Stimulated activated CD4-positive, alpha-beta T cell treated with anti-CD3 and anti-CD28 coated beads, Interleukin-15, amount 100 ng/mL, for 48 hours (primary cell): ENCODE measurements at places on chromosomes 5 and 9.

DNA sequence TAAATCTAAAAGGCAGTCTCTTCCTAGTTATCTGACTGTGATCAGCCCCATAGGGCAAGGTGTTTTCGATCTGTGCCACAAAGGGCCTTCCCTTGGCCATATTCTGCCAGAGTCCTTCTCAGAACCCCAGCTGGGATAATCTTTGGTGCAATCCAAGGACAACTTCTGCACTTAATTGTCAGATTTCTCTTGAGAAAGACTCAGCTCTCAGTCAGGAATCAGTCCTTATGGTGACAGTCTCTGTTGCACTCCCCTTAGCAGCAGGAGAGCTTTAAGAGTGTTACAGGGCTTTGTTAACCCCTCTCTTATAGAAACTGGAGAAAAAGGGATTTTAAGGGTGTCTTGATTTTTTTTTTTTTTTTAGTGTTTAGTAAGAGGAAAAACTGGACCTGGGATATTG, 15.4 kb upstream of the RFX3 start:
- DNase-seq, result no peak

- DNase-seq, result no peak
Measured at GRCh38 chr9:78746010-78746409, 449.1 kb downstream of the PSAT1 start.

GRCh38 chr9:88996921-88997235, 5.6 kb downstream of the S1PR3 start:
- no peak for DNase-seq

DNA sequence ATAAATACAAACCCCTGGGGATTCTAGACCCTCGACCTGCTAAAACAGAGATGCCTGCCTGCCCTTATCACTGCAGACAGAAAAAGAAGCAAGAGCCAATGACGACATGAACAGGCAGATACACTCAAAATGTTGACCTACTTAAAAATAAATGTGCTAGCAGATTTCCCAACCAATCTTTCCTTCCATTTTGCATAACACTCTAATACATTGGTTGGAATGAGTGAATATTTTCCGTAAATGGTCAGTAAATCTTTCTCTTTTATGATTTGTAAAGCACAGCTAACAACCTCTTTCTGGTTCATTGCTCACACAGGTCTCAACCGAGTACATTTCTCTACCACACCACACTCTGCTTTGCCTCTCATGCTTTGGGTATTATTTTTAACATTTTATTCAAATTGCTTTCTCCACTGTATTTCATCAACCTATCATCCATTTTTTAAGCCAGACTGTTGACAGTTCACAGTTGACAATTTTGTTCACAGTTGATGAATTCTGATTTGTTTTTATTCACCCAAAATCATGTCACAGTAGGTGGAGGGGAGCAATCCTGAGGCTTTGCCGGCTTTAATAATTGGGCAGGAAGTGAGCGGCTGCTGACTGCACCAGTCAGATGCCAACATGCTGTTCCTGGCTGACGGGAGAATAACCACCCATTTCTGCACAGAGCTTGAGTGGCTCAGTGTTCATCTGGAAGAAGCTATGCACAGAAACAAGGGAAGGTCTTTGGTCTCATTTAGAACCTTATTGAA, 426.6 kb downstream of the SPOCK1 start:
- no peak for DNase-seq

DNA sequence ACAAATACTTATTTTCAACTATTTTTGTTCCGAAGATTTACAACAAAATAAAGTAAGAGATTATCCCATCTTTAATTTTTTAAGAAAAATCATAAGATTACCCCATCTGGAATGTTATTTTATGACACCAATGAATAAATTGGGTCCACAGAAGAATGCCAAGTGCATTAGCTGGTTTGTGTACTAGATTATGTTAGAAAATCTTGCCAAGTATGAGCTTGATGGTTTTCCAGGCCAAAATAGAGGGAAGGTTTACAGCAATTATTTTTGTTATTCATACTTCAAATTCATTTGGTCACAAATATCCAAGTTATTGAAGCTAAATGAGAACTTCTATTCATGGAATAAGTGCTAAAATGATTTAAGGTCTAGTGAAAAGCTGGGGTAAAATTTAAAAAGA, 109.4 kb upstream of the DMRTA1 start:
- no peak for DNase-seq

- DNase-seq, result no peak
Measured at GRCh38 chr9:136020206-136020605, 59.0 kb upstream of the UBAC1 start.

GRCh38 chr9:138044485-138045383, 167.2 kb downstream of the CACNA1B start:
- DNase-seq, result no peak

GRCh38 chr9:70983723-70984295, 137.6 kb downstream of the TRPM3 start:
- DNase-seq, result no peak

DNA sequence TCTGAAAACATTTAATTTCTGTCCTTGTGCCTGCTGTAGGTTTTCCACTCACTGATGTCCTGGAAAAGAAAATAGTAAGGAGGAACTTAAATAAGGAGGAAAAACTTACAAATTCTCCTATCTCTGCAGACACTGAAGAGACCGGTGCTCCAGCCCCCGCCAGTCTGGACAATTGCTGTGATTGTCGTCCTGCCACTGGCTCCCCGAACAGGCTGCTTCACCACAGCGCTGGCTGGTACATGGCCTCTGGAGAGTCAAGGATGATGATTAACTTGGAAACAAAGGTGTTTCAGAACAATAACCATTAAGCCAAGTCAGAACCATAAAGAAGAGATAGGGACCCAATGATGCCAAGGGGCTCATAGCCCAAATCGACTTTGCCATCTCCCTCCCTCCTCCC, 7.3 kb downstream of the PLAC8L1 start:
- DNase-seq, result no peak

GRCh38 chr9:2424619-2425033, 197.0 kb upstream of the VLDLR start:
- DNase-seq, result no peak

DNA sequence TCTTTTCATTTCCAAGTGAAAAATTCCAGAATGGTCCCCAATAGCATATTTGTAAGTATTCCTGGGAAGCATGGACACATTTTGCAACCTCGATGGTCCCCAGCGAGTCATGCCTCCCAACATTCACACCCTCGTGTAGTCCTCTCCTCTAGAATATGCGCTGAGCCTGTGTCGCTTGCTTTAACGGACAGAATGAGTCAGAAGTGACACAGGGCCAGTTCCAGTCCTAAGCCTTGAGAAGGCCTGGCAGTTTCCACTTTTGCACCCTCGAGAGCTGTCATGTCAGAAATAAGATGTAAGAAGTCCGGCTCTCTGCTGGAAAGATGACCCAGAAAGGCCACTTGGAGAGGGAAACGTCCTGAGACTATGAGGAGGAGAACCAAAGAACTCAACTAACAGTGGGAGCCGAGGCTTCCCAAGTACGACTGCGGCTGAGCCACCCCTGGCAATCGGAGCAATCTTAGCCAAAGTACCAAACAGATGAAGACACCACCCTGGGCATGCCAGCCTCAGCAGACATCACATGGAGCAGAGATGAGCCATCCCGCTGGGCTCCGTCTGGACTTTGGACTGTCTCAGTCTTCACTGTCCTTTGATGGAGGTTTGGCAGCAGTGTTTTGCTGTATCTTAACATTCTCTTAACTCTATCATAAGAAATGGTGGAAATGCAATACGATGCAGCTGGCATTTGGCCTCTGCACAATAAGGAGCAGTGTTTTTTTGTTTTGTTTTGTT, 42.6 kb upstream of the GFPT2 start:
- no peak for DNase-seq

- DNase-seq, result no peak
Measured at GRCh38 chr9:129567842-129568559, 52.9 kb downstream of the C9orf50 start.

DNA sequence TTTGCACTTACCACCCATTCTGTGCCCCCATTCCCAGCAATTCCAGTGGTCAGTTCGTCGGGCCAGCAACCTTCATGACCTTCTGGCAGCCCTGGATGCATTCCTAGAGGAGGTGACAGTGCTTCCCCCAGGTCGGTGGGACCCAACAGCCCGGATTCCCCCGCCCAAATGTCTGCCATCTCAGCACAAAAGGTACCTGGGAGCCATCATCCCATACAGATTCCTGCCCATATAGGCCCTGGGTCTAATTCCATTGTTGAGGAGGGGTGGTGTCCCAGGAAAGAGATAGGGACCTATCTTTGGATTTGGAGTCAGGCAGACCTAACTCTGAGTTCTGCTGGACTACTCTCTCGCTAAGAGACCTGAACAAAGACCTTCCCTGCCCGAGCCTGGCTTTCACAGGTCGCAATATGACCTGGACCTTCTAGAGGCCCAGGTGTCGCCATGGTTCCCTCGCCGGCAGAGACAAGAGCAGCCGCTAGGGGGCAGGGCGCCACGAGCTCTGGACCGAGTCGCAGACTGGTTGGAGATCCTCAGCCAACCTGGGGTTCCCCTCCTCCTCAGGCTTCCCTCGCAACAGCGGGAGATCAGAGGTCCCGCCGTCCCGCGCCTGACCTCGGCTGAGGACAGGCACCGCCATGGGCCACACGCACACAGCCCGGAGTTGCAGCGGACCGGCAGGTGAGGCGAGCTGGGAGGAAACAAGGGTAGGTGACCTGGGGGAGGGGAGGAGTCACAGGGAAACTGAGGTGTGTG, 3.1 kb downstream of the SLC4A9 start:
- peak; percentile 71 for DNase-seq

GRCh38 chr9:7229571-7229970, 471.8 kb downstream of the KDM4C start:
- DNase-seq, result no peak

- DNase-seq, result no peak
Measured at GRCh38 chr5:132372127-132372526, 2.6 kb downstream of the SLC22A5 start.

- no peak for DNase-seq
Measured at GRCh38 chr9:4114569-4115505, 185.0 kb downstream of the GLIS3 start.

DNA sequence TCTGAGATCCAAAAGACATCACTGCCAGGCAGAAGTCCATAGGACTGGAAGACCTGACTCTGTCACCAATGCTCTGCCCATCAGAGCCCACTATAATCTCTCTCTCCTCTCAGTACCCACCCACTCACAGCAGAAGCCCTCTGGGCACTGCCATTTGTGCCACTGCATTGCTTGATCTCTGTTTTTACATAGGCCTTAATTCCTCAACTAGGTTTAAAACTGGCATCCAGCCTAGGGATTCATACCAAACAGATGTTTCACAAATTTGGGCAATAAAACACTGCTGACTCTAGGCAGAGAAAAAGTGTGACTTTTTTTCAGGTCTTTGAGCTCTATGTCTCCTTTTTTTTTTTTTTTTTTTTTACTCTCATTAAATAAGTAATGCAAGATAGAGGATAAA, 91.1 kb upstream of the RANBP3L start:
- DNase-seq, result no peak

- DNase-seq, result no peak
Measured at GRCh38 chr5:93069276-93069675, 511.7 kb downstream of the NR2F1-AS1 start.

GRCh38 chr5:139425497-139425896, 13.8 kb downstream of the DNAJC18 start:
- DNase-seq, result no peak

DNA sequence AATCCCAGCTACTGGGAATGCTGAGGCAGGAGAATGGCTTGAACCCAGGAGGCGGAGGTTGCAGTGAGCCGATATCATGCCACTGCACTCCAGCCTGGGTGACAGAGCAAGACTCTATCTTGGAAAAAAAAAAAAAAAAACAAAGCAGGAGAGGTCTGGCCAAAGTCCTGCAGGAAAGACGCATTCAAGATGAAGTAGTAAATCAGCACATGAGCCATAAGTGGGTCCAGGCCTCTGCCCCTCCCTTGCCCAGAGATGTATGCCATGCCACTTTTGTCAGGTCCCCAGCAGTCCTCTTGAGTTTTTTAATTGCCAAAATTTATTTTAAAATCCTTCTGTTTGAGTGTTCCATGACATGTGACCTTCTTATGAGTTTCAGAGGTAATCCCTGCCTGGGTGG, 8.5 kb upstream of the PHF19 start:
- no peak for DNase-seq

DNA sequence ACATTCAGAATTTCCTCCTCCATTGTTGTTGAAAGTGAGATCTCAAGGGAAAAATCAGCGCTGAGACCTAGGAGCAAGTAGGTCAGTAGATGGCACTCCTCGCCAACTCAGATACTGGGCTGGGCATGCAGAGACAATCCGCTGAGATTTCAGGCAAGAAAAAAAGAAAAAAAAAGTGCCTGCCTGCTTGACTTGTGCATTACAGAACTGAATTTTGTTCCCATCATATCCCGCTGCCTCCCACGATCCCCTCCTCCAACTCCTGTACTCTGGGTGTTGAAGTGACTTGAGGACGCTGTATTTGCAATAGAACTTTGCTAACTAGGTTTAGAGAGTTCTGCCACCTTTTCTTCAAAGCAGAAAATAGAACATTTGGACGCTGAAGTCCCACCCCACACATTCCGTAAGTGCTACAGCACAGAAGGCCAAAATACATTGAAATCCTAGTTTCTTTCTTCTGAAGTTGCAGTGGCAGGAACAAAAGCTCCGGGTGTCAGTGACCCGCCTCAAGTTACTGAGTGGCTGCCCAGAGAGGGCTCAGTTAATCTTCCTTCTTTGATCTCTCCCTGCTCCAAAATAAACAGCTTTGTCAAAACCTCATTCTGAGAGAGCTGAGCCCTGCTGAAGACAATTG, 265.8 kb downstream of the MLLT3 start:
- peak; percentile 18 for DNase-seq

GRCh38 chr5:94632024-94632423, 13.6 kb downstream of the SLF1 start:
- no peak for DNase-seq

- DNase-seq, result no peak
Measured at GRCh38 chr5:151270599-151270998, 17.6 kb downstream of the GM2A start.

DNA sequence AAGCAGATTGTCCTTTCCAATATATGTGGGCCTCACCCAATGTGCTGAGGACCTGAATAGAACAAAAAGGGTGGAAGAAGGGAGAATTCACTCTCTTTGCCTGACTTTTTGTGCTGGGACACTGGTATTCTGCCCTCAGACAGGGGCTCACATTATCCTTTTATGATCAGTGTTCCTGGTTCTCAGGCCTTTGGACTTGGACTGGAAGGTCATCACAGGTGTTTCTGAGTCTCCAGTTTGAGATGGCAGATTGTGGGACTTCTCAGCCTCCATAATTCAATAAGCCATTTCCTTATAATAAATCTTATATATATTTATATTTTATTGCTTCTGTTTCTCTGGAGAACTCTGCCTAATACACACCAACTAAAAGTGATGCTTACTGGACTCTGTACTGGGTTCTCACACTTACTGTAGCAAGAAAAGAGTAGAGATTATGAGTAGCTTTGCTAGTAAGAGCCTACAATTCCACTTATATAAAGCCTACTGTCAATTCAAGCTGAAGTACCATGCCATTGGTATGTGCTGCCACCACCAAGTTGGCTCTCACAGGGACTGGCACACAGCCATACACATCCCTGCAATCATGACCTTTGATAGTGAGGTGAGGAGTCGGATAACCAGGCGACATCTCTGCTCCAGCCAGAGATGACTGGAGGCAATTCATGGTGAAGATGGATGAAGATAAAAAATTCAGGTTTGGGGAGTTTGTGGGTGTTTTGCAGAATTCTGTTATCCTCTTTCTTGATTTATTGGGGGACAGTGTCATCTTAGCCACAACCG, 130.7 kb upstream of the NR3C1 start:
- no peak for DNase-seq
